ENCODE measurements at places on chromosomes 12 and 14. TPM values are rescaled to one million over a fixed set of nuclear protein-coding genes. Genes with fewer than 3 reads are reported as not detected.

Gene ADAM20
- polyA plus RNA-seq, result 0.11 TPM

Gene TOMM20L
- not detected for polyA plus RNA-seq

Gene SLC5A8
- 0.21 TPM for polyA plus RNA-seq

- no peak for DNase-seq
Measured at GRCh38 chr14:90483571-90483974, 86.7 kb downstream of the CALM1 start.

- DNase-seq, result no peak
Measured at GRCh38 chr12:91954326-91954725, 191.3 kb downstream of the BTG1 start.

DNA sequence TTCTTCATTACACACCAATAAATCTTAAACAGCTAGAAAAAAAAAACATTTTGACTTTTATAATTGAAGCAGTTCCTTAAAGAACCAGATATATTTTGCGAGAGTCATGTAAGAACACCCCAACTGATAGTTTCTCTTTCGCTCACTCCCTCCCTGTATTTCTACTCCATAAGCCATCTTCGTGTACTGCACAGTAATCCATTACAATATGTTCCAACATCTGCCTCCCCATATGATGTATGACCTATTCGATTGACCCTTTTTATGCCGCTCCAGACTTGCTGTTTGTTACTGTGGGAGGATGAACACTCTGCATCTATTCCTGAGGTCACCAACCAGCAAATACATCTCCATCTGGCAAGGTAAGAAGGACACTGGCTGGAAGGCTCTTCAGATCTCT is 331.7 kb downstream of the SOX5 start:
- DNase-seq, result no peak
